ENCODE measurements at places on chromosomes 1 and 21.

DNA sequence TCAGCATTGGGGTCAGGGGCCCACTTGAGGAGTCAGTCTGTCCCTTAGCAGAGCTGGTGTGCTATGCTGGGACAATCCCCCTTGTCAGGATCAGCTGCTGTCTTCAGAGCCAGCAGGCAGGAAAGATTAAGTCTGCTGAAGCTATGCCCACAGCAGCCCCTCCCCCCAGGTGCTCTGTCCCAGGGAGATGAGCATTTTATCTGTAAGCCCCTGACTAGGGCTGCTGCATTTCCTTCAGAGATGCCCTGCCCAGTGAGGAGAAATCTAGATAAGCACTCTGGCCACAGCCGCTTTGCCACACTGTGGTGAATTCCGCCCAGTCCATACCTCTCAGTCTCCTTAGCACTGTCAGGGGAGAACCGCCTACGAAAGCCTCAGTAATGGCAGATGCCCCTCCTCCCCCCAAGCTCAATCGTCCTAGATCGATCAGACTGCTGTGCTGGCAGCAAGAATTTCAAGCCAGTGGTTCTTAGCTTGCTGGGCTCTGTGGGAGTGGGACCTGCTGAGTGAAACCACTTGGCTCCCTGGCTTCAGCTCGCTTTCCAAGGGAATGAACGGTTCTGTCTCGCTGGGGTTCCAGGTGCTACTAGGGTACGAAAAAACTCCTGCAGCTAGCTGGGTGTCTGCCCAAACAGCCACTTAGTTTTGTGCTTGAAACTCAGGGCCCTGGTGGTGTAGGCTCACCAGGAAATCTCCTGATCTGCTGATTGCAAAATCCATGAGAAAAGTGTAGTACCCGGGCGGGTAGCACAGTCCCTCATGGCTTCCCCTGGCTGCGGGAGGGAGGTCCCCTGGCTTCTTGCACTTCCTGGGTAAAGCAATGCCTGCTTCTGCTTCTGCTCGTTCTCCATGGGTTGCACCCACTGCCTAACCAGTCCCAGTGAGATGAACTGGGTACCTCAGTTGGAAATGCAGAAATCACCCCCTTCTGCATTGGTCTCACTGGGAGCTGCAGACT is 25.1 kb upstream of the TP53BP2 start:
- no peak for DNase-seq

- no peak for DNase-seq
Measured at GRCh38 chr1:57329001-57329527, 94.8 kb downstream of the DAB1 start.

DNA sequence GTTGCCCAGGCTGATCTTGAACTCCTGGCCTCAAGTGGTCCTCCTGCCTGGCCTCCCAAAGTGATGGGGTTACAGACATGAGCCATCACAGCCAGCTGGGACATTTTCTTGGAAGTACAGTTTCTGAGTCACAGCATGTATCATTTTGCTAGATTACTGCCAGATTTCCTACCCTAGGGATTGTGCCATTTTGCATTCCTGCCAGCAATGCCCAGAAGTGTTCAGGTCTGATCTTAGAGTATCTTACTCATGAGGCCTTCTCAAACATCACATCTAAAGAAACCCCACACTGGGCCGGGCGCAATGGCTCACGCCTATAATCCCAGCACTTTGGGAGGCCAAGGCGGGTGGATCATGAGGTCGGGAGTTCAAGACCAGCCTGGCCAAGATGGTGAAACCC is 10.2 kb downstream of the BMP8A start:
- no peak for DNase-seq

- no peak for DNase-seq
Measured at GRCh38 chr1:8063298-8064036, 37.4 kb upstream of the ERRFI1 start.
